Stimulated activated CD8-positive, alpha-beta memory T cell treated with anti-CD3 and anti-CD28 coated beads, Interleukin-15, amount 100 ng/mL, for 24 hours (primary cell): ENCODE measurements at places on chromosomes 2 and 18.

GRCh38 chr2:85433511-85434089 is 15.1 kb downstream of the SH2D6 start:
- DNase-seq = no peak

DNA sequence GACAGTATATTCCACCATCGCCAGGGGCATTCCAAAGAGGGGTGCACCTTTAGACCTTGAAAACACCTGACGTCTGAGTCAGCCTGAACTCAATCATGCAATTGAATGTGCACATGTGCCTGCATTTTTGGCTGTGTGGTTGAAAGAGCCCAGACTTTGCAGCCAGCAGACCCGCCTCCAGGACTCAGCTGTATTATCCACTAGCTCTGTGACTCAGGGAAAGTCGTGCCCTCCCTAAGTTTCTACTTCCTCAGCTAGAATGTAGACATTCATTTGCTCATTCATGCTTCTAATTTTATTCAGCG is 94.2 kb downstream of the LRRC30 start:
- DNase-seq = no peak

DNA sequence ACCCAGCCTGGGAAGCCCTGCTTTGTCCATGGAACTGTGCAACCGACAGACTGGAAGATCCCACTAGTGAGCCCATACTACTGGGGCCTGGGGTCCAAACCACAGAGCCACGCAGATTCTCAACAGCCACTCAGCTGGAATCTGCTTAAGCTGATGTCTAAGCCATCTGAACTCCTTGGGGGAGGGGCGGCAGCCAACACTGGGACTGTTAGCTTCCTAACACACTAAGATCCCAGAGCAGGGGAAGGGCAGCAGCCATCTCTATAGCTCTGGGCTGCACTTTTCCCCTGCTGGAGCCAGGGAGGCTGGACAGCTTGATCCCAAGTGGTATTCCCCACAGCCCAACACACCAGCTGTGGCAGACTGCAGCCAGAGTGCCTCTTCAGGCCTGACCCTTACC is 118.3 kb downstream of the RPRM start:
- no peak for DNase-seq

DNA sequence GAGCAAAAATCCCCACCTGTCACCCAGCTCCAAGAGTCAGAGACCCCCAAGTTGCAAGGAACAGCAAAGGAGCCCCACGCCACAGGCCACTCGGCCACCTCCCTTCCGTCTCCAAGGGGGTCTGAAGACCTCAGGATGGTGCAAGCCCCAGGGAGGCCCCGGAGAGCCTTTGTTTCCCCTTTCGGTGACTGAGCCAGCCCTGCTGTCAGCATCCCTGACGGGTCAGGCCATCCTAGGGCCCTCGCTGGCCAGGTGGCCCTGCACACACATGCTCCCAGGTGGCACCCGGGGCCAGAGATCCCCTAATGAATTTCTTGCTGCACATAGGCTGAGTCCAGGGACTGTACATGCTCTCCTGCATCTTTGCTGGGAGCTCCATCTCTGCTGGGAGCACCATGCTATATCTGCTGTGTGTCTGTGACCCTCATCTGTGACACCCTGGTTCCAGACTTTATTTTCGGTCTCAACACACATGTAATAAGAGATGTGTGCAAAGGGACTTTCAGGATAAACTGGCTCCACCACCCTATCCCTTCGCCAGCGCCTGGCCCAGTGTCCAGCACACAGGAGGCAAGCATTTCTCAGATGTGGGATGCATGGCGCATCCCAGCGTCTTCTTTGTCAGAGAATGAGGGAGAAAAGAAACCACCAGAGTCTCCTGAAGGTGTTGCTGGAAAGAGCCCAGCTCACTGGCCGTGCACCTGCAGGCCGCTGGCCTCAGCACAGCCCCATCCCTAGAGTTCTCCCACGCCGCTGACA is 27.4 kb downstream of the ADI1 start:
- no peak for DNase-seq

- DNase-seq = no peak
Measured at GRCh38 chr2:122500316-122501105, 745.1 kb downstream of the TSN start.

DNA sequence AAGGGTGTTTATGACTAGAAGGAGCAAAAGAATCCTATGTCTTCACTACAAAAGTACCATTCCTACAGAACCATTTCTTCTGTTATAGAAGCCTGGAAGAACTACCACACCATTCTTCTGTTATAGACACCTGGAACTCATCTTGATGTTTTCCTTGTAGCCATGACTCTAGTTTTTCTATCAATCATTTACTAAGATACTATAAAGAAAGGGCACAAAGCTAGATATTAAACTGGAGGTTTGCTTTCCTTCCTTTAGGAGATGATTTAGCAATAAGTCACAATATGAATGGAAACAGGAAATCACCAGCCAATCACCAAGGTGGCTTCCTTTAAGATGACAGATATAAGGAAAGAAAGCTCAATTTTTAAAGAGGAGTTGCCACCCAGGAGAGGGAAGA is 100.3 kb upstream of the NEUROD1 start:
- no peak for DNase-seq
